ENCODE measurements at places on chromosomes 16 and 17.

DNA sequence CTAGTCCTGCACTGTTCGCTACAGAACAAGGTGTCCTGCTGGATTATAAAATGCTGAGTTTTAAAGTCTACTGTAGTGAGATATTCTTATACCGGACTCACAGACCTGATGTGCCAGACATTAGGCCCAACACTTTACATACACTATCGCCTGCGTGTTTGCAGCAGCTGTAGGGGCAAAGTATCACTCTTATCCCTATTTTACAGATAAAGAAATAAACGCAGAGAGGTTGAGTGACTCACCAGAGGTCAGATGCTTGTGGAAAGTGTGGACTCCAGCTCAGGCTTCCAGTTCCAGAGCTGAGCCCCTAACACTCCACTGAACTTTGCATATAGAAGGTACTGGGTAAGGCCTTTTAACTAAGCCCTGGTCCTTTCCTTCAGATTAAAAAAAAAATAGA lies 47.4 kb downstream of the PLXDC1 start:
- DNase-seq = no peak

GRCh38 chr17:83192161-83192788 lies 112.9 kb downstream of the METRNL start:
- DNase-seq = no peak

DNA sequence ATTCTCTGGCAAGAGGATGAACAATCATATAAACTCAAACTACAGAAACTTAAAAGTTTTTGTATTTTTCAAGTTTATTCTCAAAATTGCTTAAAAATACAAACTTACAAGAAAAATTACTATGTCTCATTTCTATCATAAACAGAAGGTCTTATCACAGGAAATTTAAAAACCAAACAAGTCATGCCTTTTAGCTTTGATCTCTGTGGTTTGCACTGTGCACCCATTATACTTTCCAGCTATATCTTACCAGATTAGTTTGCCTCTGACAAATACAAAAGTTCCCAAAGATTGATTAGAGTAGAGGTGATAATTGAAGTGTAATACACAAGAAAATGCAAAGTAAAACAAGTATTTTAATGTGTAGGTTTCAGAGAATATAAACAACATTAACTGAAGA lies 117.4 kb downstream of the MYO1D start:
- DNase-seq = no peak

GRCh38 chr16:51596247-51596646 lies 445.2 kb upstream of the SALL1 start:
- no peak for DNase-seq

DNA sequence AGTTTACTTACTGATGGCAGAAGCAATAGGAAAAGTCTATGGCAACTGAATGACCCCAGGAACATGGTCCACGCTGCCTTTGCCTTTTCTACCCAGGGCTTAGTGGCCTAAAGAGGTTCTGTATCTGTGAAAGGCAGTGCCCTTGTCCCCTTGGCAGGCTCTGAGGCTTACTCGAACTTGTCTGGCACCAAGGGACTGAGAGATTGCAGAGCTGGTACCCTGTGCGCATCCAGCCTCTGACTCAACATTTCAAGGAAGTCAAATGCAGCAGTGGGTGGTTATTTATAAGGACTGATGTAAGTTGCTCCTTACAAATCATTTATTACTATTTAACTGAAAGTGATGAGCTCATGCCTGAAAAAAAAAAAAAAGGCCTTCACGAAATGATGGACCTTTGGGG lies 299.9 kb upstream of the MYOCD start:
- DNase-seq = no peak

DNA sequence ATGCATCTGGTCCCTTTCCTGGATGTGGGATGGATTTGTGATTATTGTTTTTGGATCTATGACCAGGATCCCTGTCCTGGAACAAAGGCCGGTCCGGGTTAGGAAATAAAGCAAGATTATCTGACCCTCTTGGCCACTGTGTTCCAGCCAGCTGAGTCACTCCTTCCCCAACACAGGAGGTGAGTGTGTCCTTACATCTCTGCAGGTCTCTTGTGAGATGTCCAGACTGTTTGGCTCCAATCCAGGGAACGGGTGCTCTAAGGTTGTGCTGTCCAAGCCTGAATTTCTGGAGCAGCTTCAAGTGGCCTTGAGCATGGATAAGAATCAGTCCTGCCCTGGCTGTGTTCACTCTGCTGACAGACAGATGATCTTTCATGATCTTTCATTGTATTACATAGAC lies 136.5 kb upstream of the CCL2 start:
- DNase-seq = no peak

GRCh38 chr17:48548523-48549280 lies 3.8 kb upstream of the HOXB2 start:
- DNase-seq = no peak

DNA sequence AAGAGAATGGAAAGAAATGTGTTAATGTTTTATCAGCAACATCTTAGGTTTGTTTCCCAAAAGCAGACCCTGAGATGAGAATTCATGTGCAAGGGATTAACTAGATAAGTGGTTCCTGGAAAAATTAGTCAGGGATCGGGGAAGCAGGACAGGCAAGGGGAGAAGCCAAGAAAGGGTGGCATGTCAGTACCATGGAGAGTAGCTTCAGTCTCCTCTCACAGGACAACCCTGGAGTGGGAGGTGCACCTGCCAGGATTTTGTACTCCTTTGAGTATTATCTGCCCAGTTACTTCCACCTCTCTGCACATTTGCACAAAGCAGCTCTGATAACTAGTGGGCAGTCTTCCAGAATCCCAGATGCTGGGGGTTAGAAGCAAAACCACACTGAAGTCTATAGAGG lies 117.0 kb downstream of the RGS9 start:
- peak; percentile 19 for DNase-seq

- DNase-seq = peak; percentile 68
Measured at GRCh38 chr16:82031116-82032084, 3.7 kb upstream of the HSD17B2 start.
